ENCODE measurements at places on chromosomes 6 and 20. TPM values are rescaled to one million over a fixed set of nuclear protein-coding genes. Genes with fewer than 3 reads are reported as not detected.

GRCh38 chr20:31835977-31836852 is 9.2 kb downstream of the FOXS1 start:
- DNase-seq, result no peak

- DNase-seq, result no peak
Measured at GRCh38 chr6:121697921-121698320, 262.5 kb downstream of the GJA1 start.

Gene PCMT1
- 116 TPM for total RNA-seq

GRCh38 chr6:82951389-82951788 is 114.3 kb downstream of the UBE3D start:
- DNase-seq, result no peak

DNA sequence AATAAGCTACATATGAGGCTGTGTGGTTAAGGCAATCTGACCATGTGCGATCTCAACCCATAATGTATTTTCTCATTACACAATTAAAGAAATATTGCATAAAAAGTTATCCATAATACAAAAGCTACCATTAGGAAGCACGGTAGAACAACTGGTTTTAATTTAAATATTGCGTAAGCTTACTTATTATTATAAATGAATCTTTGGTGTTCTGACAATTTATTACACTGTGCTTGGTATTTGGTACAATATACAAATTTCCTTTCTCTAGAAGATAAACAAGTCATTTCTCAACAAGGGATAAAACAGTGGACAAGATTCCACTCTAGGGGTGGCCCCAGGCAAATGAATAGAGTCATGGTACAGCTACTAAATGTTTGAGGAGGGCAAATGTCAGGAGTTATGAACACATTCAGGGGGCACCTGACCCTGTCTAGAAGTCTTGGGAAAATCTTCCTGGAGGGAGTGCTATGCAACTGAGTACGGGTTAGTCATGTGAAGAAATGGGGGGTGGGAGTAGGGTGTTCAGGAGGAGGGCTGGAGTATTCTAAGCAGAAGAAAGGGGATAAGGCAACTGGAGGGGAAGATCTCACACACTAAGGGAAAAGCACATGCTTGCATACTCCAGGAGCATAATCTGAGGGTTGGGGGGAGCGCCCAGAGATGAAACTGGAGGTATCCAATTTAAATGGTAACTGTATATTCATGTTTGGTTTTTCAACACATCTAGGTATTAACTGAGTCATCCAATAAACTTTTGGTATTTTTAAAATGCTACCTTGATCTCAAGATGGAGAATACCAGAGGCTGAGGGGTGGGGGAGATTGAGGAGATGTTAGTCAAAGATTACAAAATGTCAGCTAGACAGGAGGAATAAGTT is 296.9 kb upstream of the SGK1 start:
- no peak for DNase-seq

- DNase-seq, result no peak
Measured at GRCh38 chr20:2455771-2456497, 14.7 kb downstream of the SNRPB start.

DNA sequence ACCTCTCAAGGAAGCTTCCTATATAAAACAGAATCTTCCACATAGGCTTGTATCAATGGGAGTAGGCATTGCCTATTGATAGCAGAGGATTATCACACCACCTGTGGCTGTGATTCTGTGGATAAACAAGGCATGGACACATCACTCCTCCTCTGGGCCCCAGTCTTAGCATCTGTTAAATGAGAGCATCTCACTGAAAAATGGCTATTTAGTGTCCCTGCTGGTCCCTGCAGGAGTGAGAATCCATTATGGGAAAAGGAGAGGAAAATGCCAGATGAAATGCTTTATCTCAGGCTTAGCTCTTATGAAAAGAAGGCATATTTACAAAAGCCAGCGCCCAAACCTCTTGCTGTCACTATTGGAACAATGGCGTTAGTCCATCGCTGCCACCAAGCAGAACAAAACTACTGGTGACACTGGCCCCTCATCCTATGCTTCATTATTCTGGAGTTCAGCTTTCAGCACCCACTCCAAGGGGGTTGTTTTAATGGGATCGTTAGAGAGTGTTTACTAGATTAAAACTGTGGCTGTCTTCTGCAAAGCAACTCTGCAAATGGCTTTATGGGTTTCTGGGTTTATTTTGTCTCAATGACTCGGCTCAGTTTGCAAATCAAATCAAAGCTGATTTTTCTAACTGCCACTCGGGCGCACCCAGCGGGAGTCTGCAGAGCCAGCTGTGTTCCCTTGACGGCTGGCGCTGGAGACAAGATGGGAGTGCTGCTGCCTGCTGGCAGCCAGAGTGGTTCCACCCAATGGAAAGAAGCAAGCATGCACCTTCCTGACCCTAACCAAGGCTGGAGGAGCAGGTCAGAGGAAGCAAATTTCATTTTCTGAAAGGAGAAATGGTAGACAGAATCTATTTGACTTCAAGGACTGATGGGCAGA is 658.8 kb upstream of the CHD6 start:
- no peak for DNase-seq

DNA sequence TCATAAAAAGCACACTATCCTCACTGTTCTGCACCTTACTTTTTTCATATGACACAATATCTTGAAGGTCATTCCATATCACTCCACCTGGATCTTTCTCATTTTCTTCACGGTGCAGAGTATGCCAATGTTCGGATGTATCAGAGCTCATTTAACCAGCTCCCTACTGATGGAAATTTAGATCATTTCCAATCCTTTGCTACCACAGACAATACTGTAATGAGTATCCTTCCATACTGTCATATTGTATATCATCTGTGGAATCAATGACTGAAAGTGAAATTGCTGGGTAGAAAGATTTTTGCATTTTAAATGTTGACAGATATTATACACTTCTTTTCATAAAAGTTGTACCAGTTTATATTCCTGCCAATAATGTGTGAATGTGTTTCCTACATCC is 2.2 kb upstream of the RAB44 start:
- no peak for DNase-seq

Gene MCHR2
- total RNA-seq, result not detected

GRCh38 chr6:80674669-80675068 is 568.2 kb downstream of the BCKDHB start:
- no peak for DNase-seq

Gene NMBR
- not detected for total RNA-seq

GRCh38 chr20:22617160-22617559 is 32.8 kb upstream of the FOXA2 start:
- no peak for DNase-seq

GRCh38 chr6:150698391-150698790 is 98.7 kb downstream of the PLEKHG1 start:
- DNase-seq, result peak; percentile 80

GRCh38 chr6:107458672-107459282 is 587 bp downstream of the PDSS2 start:
- DNase-seq, result peak; percentile 74

Gene RIPPLY2
- total RNA-seq, result not detected

Gene NHLRC1
- not detected for total RNA-seq

GRCh38 chr20:63441136-63442099 is 31.0 kb downstream of the KCNQ2 start:
- DNase-seq, result no peak

Gene SLC35F1
- total RNA-seq, result not detected

DNA sequence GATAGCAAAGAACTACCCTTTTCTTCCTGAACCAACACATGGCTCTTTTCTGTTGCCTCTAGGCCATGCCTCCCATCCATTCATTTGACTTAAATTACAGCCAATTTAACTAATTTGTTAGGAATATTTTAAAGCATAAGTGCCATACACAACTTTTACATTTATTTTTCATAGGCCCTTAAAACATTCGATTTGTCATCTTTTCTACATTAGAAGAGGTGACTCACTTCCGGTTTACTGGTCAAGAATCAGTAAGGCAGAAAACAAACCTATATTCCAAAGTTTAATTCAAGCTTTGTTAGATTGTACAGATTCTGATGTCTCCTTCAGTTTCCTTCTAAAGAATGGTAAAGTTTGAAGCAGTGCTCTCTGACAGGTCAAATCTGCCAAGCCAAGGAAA is 344.3 kb downstream of the SAMD5 start:
- DNase-seq, result no peak

DNA sequence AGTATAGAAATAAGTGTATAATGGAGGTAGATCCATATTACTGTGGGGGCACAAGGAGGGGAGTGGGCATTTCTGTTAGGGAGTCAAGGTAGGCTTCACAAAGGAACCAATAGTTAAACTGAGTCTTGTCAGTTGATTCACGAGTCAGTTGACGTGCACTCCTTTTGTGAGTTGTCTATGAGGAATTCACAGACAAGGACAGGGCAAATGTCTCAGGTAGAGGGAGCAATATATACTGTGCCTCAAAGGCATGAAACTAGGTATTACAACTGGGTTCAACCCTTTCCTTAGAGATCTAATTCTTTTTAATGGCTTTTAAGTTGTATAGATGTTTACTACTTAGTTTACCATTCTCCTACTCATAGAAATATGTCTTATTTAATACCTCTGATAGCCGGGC is 11.0 kb downstream of the TMEM14C start:
- DNase-seq, result no peak

Measured in Karpas-422 (cell line).